ENCODE measurements at places on chromosomes 16 and 17. TPM values are rescaled to one million over a fixed set of nuclear protein-coding genes. Genes with fewer than 3 reads are reported as not detected.

The NPIPB6 gene
- total RNA-seq, result 1.3 TPM

- no peak for DNase-seq
Observed at GRCh38 chr16:50653633-50654519, 27.2 kb downstream of the SNX20 start.

The CACNG1 gene
- 0.13 TPM for total RNA-seq

GRCh38 chr16:50083996-50084395 is 18.2 kb downstream of the HEATR3 start:
- no peak for DNase-seq

GRCh38 chr16:88503374-88503770 is 50.3 kb downstream of the ZFPM1 start:
- DNase-seq, result no peak

DNA sequence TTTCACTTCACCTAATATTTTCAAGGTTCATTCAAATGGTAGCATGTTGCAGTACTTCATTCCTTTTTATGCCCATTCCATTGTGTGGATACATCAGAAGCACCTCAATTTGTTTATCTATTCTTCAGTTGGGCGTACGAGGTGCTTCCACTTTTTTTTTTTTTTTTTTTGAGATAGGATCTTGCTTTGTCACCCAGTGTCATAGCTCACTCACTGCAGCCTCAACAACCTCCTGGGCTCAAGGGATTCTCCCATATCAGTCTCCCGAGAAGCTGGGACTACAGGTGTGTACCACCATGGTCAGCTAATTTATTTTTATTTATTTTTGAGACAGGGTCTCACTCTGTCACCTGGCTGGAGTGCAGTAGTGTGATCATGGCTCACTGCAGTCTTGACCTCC is 22.5 kb upstream of the SPNS3 start:
- no peak for DNase-seq

The RNF112 gene
- total RNA-seq, result 0.10 TPM

GRCh38 chr16:84245956-84246678 is 6.3 kb upstream of the KCNG4 start:
- no peak for DNase-seq

- DNase-seq, result no peak
Observed at GRCh38 chr16:86984343-86984742, 332.8 kb downstream of the C16orf95 start.

GRCh38 chr16:76343769-76344168 is 66.6 kb downstream of the CNTNAP4 start:
- DNase-seq, result no peak

DNA sequence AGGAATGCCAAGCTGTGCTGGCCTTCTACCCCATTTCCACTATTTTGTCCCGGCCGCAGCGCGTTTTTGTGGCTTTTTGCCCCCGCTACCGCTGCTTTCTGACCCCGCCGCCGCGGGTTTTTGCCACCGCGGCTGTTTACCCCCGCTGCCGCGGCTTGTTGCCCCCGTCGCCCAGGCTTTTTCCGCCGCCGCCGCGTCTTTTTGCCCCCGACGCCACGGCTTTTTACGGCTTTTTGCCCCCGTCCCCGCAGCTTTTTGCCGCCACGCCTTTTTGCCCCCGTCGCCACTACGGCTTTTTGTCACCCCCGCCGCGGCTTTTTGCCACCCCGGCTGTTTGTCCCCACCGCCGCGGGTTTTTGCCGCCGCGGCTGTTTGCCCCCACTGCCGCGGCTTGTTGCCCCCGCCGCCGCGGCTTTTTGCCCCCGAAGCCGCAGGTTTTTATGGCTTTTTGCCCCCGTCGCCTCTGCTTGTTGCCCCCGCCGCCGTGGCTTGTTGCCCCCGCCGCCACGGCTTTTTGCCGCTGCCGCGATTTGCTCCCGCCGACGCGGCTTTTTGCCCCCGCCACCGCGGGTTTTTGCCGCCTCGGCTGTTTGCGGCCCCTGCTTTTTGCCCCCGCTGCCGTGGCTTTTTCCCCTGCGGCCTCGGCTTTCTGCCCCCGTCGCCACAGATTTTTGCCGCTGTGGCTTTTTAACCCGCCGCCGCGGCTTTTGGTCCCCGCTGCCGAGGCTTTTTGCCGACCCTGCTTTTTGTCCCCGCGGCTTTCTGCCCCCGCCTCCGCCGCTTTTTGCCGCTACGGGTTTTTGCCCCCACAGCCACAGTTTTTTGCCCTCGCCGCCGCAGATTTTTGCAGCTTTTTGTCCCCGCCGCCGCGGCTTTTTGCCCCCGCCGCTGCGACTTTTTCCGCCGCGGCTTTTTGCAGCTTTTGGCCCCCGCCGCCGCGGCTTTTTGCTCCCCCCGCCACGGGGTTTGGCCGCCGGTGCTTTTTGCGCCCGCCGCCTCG is 520.4 kb upstream of the WSB1 start:
- no peak for DNase-seq

GRCh38 chr17:43039646-43040045 is 14.6 kb downstream of the RND2 start:
- DNase-seq, result no peak

DNA sequence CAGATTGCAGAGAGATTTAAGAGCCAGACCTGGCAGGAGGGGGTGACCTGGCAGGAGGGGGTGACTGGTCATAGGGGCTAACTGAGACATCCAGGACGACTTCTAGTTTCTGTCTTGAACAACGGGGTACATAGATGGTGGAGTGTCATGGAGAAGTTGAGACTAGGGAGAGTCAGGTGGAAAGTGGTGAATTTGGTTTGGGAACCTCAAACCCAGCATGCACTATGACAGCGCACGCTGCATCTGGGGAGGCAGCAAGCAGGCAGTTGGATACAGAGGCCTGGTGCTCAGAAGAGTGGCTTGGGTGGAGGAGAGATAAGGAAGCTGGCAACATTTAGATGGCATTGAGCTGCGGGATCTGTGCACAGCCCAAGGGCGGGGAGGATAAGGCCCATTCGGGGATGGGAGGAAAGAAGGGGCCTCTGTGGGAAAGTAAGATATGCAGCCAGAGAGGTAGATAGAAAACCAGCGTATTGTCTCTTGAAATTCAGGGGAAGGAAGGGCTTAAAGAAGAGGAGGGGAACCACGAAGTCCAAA is 4.5 kb downstream of the RIPOR1 start:
- DNase-seq, result no peak

Data from Panc1 (cell line).